Mesothelial cell of epicardium (in vitro differentiated cells): ENCODE measurements at places on chromosomes 3 and 15.

- no peaks in the 10 kb centered on the region for H3K27me3 ChIP-seq
- H3K27ac ChIP-seq = no peak overlapping the region
- no peaks in the 10 kb centered on the region for H3K36me3 ChIP-seq
- DNase-seq = no peak
- H3K4me1 ChIP-seq = no peaks in the 10 kb centered on the region
Observed at GRCh38 chr3:187112934-187113793, 26.1 kb downstream of the RPL39L start.

DNA sequence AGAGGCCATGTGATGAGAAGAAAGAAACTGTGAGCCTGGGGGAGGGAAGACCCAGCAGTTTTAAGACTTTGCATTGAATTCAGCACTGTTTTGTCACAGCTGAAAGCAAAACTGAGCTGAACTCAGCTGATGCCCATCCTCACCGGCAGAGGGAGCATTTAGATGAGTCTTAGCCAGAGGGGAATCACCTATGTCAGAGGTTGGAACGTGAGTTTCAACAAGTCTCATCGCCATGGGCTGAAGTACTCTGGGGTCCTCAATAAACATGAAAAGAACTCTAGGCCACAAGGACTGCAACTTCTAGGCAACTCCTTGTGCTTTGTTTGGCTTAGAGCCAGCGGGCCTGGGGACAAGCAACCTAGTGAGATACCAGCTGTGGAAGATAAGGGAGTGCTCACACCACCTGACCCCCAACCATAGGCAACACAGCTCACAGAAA, 324.5 kb downstream of the TBL1XR1 start:
- no peak for DNase-seq
- H3K27ac ChIP-seq = peak overlapping the region; percentile 28
- no peaks in the 10 kb centered on the region for H3K27me3 ChIP-seq
- H3K36me3 ChIP-seq = peaks cover 19% of the 10 kb centered on the region
- no peak overlapping the region for H3K4me3 ChIP-seq

DNA sequence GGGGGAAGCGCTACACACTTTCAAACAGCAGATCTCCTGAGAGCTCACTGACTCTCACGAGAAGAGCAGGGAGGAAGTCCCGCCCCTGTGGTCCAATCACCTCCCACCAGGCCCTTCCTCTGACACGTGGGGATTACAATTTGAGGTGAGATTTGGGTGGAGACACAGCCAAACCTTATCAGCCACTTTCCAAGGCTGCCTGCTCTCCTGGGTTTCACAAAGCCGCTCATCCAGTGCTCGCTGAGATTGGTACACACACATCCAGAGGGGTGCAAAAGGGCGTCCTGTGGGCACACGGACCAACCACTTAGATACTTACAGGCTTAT, 23.1 kb downstream of the XXYLT1 start:
- DNase-seq = peak; percentile 17
- no peak overlapping the region for H3K4me3 ChIP-seq
- H3K27ac ChIP-seq = no peak overlapping the region

- no peak for DNase-seq
- peaks cover 37% of the 10 kb centered on the region for H3K4me1 ChIP-seq
- H3K36me3 ChIP-seq = peaks cover 3% of the 10 kb centered on the region
- H3K27me3 ChIP-seq = no peaks in the 10 kb centered on the region
Observed at GRCh38 chr3:26104851-26105251, 315.0 kb downstream of the OXSM start.

DNA sequence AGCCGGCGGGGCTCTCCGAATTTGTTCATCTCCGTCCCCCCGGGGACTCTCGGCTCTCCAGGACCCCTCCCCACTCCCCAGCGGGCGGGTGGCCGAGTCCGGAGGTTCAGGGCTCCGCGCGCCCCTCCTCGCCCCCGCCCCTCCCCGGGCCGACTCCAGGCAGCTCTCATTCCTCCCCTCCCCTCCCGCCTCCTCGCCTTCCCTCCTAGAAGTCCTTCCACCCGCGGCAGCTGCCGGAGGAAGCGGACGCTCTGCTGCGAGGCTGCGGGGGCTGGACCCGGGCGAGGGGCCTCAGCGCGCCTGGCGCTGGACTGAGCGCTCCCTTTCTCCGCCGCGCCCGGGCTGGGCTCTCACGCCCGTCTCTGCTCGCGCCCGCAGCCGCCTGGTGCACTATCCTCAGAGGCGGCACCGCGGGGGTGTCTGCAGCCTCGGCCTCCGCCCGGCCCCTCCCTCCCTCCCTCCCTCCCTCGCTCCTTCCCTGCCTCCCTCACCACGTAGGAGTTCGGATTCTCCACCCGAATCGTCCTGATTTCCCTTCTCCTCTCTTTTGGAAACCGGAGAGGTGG, at the start of gene ROBO2:
ROBO2 (plus strand) TSS at position 494 of the 566 bp plus-strand sequence. CDS start 687 bp downstream, outside the sequence.
- peak within 1 kb of the TSS; percentile 90 for H3K27ac ChIP-seq
- H3K36me3 ChIP-seq = no peaks in the 10 kb centered on the region
- H3K4me1 ChIP-seq = peaks cover 26% of the 10 kb centered on the region
- peak; percentile 56 for DNase-seq
- H3K4me3 ChIP-seq = peak within 1 kb of the TSS; percentile 85
- peaks cover 21% of the 10 kb centered on the region for H3K27me3 ChIP-seq

GRCh38 chr15:85005746-85006145, 24.1 kb downstream of the PDE8A start:
- H3K4me1 ChIP-seq = peaks cover 28% of the 10 kb centered on the region
- no peaks in the 10 kb centered on the region for H3K27me3 ChIP-seq
- no peak overlapping the region for H3K27ac ChIP-seq
- no peaks in the 10 kb centered on the region for H3K36me3 ChIP-seq
- DNase-seq = no peak
- no peak overlapping the region for H3K4me3 ChIP-seq

GRCh38 chr3:166877971-166878370, 502.1 kb downstream of the ZBBX start:
- H3K4me1 ChIP-seq = peaks cover 4% of the 10 kb centered on the region
- H3K27me3 ChIP-seq = no peaks in the 10 kb centered on the region
- no peak overlapping the region for H3K27ac ChIP-seq
- DNase-seq = no peak
- H3K36me3 ChIP-seq = peaks cover 5% of the 10 kb centered on the region

- H3K4me3 ChIP-seq = no peak overlapping the region
- peaks cover 17% of the 10 kb centered on the region for H3K27me3 ChIP-seq
- no peak overlapping the region for H3K27ac ChIP-seq
- peaks cover 35% of the 10 kb centered on the region for H3K4me1 ChIP-seq
- H3K36me3 ChIP-seq = peaks cover 1% of the 10 kb centered on the region
- no peak for DNase-seq
Observed at GRCh38 chr15:69647142-69647513, 194.5 kb downstream of the RPLP1 start.

- peaks cover 46% of the 10 kb centered on the region for H3K4me1 ChIP-seq
- no peaks in the 10 kb centered on the region for H3K36me3 ChIP-seq
- no peak overlapping the region for H3K4me3 ChIP-seq
- H3K27ac ChIP-seq = no peak overlapping the region
Observed at GRCh38 chr3:25107918-25108617, 320.0 kb upstream of the RARB start.

DNA sequence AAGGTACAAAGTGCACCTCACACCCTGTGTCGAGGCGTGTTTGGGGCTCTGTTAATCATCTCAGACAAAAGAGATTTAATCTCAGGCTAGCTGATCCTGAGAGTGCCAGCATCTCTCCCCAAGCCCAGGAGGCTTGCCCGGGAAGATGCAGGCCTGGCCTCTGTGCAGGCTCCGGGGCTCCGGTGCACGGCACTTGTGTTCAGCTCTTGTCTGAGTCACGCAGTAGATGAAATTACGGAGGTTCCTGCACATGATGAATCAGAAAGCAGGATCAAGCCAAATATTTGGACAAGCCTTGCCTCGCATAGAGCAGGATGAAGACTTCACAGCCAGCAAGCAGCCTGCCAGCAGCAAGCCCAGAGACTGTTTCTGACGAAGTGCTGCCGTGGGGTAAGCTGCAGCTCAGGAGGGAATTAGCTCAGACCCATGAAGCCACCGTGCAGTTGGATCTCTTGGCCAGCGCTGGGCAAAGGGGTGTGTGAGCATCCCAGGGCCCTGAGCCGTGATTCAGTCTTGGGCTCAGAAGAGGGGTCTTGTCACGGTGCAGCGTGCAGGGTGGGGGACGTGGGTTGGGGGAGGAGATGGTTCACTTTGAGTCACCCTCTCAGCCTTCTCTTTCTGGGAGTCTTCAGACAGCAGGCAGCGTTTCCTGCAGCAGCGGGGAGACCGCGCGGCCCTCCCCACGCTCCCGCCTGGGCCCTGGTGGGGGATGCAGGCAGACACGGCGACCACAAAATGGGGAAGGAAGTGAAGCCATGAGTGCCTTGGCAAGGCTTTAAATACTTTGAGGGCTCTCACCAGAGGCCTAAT, 89.2 kb upstream of the MEF2A start:
- H3K4me1 ChIP-seq = peaks cover 18% of the 10 kb centered on the region
- H3K36me3 ChIP-seq = no peaks in the 10 kb centered on the region
- DNase-seq = no peak
- peaks cover 4% of the 10 kb centered on the region for H3K27me3 ChIP-seq
- H3K4me3 ChIP-seq = no peak overlapping the region

- no peak overlapping the region for H3K27ac ChIP-seq
- no peaks in the 10 kb centered on the region for H3K36me3 ChIP-seq
Observed at GRCh38 chr3:98341758-98342157, 11.9 kb upstream of the OR5K4 start.

- H3K27me3 ChIP-seq = no peaks in the 10 kb centered on the region
Observed at GRCh38 chr3:25125201-25125600, 302.9 kb upstream of the RARB start.

- no peak for DNase-seq
- peaks cover 8% of the 10 kb centered on the region for H3K4me1 ChIP-seq
- no peak overlapping the region for H3K27ac ChIP-seq
- H3K27me3 ChIP-seq = peaks cover 81% of the 10 kb centered on the region
- H3K36me3 ChIP-seq = no peaks in the 10 kb centered on the region
Observed at GRCh38 chr15:100877551-100877950, 2.1 kb upstream of the ALDH1A3 start.

GRCh38 chr15:100569391-100569790, 32.6 kb downstream of the LINS1 start:
- no peak for DNase-seq
- no peaks in the 10 kb centered on the region for H3K27me3 ChIP-seq
- H3K4me3 ChIP-seq = no peak overlapping the region
- H3K36me3 ChIP-seq = peaks cover 14% of the 10 kb centered on the region
- peak overlapping the region; percentile 52 for H3K27ac ChIP-seq
- no peaks in the 10 kb centered on the region for H3K4me1 ChIP-seq

GRCh38 chr3:170746175-170746942, 123.6 kb downstream of the RPL22L1 start:
- no peaks in the 10 kb centered on the region for H3K36me3 ChIP-seq
- no peak for DNase-seq
- H3K4me1 ChIP-seq = peaks cover 45% of the 10 kb centered on the region
- H3K4me3 ChIP-seq = no peak overlapping the region
- peak overlapping the region; percentile 90 for H3K27ac ChIP-seq

- H3K4me3 ChIP-seq = peak overlapping the region; percentile 73
- peak overlapping the region; percentile 86 for H3K27ac ChIP-seq
- no peaks in the 10 kb centered on the region for H3K36me3 ChIP-seq
- DNase-seq = no peak
Observed at GRCh38 chr3:2097641-2098191, 950 bp upstream of the CNTN4 start.

- no peak overlapping the region for H3K4me3 ChIP-seq
- DNase-seq = no peak
- no peaks in the 10 kb centered on the region for H3K27me3 ChIP-seq
- H3K27ac ChIP-seq = peak overlapping the region; percentile 65
- peaks cover 39% of the 10 kb centered on the region for H3K4me1 ChIP-seq
Observed at GRCh38 chr15:38130205-38130567, 122.5 kb upstream of the SPRED1 start.

DNA sequence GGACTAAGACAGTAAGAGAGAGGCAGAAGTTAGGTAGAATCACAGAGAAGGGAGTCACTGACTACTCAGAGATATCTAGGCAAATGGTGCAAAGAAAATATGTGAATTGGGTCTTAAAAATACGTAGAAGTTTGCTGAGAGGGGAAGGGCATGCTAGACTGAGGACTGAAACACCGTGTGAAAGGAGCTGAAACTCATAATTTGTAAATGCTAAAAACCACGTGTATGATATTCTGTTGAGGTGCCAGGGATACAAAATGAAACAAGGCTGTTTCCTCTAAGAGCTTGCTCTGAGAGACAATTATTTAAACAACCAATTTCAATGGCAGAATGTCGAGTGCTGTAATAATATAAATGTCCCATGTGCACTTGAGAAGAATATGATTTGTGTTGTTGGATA, 47.2 kb downstream of the NCK1 start:
- no peak overlapping the region for H3K27ac ChIP-seq
- H3K4me3 ChIP-seq = no peak overlapping the region
- no peak for DNase-seq
- no peaks in the 10 kb centered on the region for H3K27me3 ChIP-seq
- H3K4me1 ChIP-seq = no peaks in the 10 kb centered on the region
- H3K36me3 ChIP-seq = peaks cover 39% of the 10 kb centered on the region

DNA sequence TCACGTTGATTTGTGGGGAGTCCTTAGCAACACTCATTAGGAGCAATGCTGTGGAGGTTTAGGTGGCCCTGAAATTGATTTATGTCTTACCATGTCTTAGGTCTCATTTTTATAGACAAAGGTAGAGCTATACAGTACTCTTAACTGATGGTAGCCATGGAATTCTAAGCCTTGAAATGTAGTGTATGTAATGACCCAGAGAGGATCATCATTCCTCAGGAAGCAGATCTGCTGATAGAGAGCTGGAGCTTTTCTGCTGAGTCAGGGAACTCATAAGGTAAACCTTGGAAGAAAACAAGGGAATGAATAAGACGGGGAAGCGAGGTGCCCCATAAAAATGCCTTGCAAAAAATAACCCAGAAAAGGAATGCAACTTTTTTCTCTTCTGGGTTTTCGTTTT, 34.0 kb upstream of the ZNF639 start:
- H3K27ac ChIP-seq = no peak overlapping the region
- H3K27me3 ChIP-seq = no peaks in the 10 kb centered on the region
- no peak overlapping the region for H3K4me3 ChIP-seq
- no peaks in the 10 kb centered on the region for H3K36me3 ChIP-seq
- peaks cover 24% of the 10 kb centered on the region for H3K4me1 ChIP-seq

DNA sequence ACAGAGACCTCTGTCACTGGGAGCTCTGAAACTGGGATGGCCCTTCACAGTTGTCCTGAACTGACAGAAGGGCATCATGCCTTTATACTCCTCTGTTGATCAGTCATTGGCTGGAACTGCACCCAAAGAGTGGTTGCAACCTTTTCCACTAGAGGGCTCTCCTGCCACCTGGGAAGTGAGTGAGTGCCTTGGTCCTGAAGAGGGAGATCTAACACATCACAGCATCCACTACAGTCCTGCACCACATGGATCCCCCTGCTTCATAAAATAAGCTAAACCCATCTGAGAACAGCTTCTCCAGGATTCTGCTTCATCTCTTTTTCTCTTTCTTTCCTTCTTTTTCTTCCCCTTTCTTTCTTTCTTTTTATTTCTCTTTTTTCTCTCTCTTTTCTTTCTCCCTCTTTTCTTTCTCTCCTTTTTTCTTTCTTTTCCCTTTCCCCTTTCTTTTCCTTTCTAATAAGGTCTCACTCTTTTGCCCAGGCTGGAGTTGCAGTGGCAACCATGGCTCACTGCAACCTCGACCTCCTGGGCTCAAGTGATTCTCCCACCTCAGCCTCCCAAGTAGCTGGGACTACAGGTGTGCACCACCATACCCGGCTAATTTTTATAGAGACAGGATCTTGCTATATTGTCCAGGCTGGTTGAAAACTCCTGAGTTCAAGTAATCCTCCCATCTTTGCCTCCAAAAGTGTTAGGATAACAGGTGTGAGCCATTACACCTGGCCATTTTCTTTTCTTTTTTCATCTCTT, 42.8 kb upstream of the RAF1 start:
- H3K4me1 ChIP-seq = peaks cover 5% of the 10 kb centered on the region
- no peaks in the 10 kb centered on the region for H3K27me3 ChIP-seq
- no peaks in the 10 kb centered on the region for H3K36me3 ChIP-seq
- H3K4me3 ChIP-seq = no peak overlapping the region

- peaks cover 4% of the 10 kb centered on the region for H3K27me3 ChIP-seq
- peak overlapping the region; percentile 98 for H3K27ac ChIP-seq
- peak overlapping the region; percentile 92 for H3K4me3 ChIP-seq
- peaks cover 1% of the 10 kb centered on the region for H3K36me3 ChIP-seq
- DNase-seq = no peak
- H3K4me1 ChIP-seq = peaks cover 24% of the 10 kb centered on the region
Observed at GRCh38 chr3:120350401-120350941, 1.3 kb upstream of the LRRC58 start.
